Tibial nerve (tissue), 4 donors: ENCODE measurements at places on chromosomes 6 and 20.
A peak's percentile ranks its signal among the peaks of the same experiment; 100 is the strongest.

DNA sequence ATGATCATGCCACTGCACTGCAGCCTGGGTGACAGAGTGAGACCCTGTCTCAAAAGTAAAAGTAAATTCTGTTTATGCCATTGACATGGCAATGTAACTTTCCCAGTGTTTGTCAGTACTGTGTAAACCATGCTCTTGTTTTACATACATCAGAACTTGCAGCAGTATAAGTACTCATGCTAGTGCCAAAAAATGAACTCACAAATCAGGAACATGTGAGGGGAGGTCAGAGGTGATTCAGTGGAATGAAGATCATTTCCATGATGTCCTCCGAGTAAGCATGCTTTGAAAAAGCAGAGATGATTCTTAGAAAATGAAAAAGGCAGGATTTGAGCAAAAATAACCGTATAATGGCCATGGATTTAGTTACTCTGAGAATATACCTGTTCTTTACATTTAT lies 81.9 kb downstream of the ANKS1A start:
- no peak for DNase-seq

GRCh38 chr6:36326356-36326995 lies 10.2 kb downstream of the BNIP5 start:
- DNase-seq, result no peak

DNA sequence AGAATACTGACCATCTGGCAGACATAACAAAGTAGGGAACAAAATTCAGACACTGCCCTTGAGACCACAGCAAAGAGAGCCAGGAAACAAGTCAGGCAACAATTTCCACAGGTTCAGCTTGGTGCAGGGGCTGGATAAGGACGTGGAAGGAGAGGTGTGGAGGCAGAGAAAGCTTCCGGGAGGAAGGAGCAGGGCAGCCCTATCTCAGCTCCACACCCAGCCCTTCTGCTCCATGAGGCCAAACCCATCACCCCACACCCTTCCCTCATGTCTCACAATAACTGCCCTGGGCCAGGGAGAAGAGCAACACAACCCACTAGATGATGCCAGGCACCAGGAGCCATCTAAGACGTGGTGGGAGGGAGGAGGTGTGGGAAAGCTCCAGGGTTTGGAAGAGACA lies 5.8 kb downstream of the SNHG17 start:
- no peak for DNase-seq

GRCh38 chr20:41087777-41088176 lies 49.6 kb upstream of the PLCG1 start:
- no peak for DNase-seq

DNA sequence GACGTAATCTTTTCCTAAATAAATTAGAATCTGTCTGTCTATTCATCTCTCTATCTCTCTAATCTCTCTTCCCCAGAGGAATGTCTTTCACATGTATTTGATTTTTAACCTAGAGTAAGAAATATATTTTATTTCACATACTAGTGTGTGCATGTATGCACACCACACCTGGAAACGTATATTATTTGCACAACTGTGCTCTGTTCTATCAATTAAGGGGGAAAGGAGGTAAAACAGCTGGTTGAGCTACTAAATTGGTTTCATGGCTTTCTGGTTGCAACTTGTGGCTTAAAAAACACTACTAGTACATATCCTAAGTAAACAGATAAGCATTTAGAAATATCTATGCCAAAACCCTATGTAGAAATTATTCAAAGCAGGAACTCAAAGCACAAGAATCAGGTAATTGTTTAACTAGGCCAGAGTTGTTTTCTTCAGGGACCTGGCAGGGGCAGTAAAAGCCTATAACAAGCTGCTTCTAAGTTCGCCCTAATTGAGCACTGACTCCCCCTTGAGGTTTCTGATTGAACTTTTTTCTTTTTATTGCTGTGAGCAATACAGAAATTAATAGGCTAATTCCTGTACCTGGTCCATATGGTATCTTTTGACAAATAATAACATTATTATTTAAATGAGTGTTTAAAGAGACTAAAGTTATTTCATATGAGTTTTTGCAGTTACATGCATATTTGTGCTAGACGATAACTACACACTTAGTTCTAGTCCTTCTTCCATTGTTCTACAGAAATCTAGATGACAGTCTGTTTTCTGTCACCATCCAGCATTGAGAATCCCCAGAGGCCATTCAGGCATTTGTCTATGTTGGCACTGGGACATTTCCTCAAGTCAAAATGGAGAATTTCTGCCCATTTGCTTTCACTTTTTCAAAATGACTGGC lies 88.6 kb downstream of the MCHR2 start:
- no peak for DNase-seq

DNA sequence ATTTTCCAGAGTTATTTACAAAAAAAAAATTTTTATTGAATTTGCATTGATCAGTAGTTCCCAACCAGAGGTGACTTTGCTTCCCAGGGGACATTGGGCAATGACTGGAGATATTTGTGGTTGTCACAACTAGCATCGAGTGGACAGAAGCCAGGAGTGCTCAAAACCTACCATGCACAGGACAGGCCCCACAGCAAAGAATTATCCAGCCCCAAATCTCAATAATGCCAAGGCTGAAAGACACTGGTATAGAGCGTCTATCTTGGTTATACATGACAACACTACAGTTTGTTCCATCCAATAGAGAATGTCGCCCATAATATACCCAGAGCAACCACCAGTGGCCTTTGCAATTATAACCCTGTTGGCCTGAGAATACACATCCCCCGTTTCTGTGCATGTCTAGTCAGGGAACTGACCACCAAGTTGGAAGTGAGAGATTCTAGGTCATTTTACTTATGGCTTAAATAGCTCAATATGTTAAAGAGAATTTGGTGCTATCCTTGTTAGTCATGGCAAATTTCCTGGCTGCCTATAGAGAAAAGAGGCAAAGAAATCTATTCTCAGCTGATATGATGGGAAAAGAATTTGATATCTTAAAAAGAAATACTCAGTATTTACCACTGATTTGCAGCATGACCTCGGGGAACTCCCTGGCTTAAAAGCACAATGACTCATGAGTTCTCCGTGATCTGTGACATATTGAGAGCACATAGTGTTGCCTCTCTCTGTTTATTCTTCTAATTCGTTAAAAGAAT lies 76.0 kb upstream of the ADTRP start:
- no peak for DNase-seq

DNA sequence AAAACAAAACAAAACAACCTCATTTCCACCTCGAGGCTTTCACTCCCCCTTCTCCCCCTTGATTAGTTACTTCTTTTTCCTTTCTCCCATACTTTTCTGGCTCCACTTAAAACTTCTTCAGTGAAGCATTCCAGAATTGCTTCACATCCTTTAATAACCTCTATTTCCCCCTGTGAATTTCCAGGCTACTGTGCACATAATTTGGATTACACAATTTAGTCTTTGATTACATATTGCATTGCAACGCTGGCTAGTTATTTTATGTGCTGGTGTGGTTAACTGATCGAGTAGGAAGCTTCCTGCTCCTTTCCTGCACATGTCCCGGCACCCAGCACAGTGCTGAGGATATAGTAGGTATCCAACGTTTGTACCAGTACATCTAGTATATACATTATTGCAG lies 28.1 kb upstream of the EEF1E1 start:
- no peak for DNase-seq

DNA sequence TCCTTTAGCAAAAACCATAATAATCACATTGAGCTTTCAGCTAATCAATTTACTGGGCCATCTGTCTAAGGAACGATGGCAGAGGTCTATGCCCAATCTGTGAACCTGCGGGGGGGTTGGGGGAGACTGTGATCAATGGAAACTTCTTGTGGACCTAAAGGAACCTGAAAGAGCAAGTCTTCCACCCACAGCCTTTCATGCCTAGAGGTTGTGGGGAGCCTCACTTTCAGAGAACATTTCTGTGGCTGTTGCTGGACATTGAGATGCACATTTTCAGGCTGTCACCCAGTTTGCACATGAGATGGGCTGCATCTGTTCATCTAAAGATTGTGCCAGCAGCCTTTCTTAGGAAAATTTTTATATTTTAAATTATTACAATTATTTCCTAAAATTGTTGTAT lies 310.0 kb upstream of the SPTLC3 start:
- no peak for DNase-seq

DNA sequence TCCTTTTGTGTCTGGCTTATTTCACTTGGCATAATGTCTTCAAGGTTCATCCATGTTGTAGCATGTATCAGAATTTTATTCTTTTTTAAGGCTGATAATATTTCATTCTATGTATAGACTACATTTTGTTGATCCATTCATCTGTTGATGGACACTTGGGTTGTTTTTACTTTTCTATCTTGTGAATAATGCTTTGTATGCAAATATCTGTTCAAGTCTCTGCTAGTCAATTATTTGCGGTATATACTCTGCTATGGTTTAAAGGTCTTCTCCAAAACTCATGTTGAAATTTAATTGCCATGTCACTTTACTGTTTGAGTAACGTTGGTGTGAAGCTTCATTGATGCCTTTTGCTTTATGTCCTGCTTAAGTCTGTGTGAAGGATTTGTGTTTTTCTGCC lies 27.5 kb downstream of the ECI2 start:
- DNase-seq, result no peak

- DNase-seq, result no peak
Observed at GRCh38 chr20:14622796-14623195, 285.4 kb upstream of the FLRT3 start.

GRCh38 chr6:45426251-45426650 lies 48.5 kb upstream of the SUPT3H start:
- no peak for DNase-seq

DNA sequence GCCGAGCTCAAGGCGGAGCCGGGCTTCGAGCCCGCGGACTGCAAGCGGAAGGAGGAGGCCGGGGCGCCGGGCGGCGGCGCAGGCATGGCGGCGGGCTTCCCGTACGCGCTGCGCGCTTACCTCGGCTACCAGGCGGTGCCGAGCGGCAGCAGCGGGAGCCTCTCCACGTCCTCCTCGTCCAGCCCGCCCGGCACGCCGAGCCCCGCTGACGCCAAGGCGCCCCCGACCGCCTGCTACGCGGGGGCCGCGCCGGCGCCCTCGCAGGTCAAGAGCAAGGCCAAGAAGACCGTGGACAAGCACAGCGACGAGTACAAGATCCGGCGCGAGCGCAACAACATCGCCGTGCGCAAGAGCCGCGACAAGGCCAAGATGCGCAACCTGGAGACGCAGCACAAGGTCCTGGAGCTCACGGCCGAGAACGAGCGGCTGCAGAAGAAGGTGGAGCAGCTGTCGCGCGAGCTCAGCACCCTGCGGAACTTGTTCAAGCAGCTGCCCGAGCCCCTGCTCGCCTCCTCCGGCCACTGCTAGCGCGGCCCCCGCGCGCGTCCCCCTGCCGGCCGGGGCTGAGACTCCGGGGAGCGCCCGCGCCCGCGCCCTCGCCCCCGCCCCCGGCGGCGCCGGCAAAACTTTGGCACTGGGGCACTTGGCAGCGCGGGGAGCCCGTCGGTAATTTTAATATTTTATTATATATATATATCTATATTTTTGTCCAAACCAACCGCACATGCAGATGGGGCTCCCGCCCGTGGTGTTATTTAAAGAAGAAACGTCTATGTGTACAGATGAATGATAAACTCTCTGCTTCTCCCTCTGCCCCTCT lies 1.1 kb downstream of the CEBPB start:
- DNase-seq, result no peak

- DNase-seq, result peak; percentile 93
Observed at GRCh38 chr20:24992487-24993205, at the start of gene APMAP. Gene APMAP, minus strand, starts transcription at chr20:24992751. Its CDS starts 63 bp downstream, at chr20:24992688.

DNA sequence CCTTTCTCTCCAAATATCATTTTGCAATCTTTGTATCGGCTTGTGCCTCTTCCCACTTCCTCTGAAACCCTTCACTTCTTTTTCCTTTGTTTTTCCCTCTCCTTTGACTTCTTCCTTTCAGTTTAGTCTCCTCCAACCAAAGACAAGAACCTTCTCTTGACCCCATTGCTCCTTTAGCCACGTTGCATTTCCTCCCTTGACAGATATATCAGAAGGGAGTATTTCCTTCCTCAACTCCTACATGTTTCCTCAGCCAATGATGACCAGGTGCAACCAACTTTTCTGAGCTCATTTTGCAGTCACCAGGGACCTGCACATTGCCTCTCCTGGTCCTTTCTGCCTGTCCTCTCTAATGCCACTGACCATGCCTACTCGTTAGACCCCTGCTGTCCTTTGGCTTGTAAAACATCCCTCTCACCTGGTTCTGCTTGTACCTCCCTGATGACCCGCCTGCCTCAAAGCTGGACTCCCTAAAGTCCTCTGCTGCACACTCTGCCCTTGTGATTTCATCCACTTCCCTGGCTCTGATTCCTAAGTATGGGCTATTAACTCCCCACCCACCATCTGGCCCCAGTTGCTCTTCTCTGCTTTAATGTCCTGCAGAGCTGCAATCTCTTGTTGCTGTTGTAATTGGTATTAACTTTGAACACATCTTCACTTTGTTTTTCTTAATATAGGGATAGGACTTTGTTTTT lies 27.4 kb downstream of the SLC22A16 start:
- DNase-seq, result no peak

- no peak for DNase-seq
Observed at GRCh38 chr6:9398767-9399373, 963.5 kb upstream of the SLC35B3 start.

DNA sequence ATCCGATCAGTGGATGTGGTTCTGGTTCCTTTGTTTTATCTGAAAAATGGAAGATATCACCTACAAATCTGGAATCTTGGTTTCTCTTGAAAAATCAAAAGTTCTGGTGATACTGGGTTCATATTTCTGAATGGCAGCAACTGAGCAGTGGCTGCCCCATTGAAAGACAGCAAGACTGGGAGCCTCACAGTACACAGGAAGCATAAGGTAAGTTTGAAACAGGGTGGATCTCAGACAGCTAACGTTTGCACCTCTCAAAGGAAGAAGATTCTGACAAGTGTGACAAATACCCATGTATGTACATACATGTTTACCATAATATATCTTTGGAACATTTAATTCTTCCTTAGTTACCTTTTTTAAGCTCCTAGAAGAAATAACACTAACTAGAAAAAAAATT lies at the start of gene SAMD3:
Gene SAMD3, minus strand, starts transcription at position 177 of the 400 bp plus-strand sequence. CDS start 7,678 bp downstream, outside the sequence.
- no peak for DNase-seq

GRCh38 chr20:59015411-59015810 lies 3.8 kb upstream of the TUBB1 start:
- DNase-seq, result no peak

DNA sequence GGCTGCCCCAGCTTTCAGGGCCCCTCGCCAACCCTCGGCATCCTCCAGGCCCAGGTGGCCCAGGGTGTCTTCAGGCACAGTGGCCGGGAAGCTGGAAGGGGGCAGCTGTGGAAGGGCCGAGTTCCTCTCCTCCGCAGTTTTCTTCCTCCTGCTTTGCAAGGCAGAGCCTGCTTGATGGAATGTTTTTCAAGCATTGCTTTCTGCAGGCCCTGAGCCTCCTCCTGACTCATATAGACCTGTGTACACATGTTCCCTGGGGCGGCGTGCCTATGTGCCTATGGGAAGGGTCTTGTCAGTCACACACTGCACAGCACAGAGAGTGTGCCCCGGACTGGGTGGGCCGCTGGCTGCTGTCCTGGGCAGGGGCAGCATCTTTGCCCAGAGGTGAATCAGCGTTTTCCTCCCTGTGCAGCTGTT lies 107.5 kb downstream of the ERMARD start:
- no peak for DNase-seq

DNA sequence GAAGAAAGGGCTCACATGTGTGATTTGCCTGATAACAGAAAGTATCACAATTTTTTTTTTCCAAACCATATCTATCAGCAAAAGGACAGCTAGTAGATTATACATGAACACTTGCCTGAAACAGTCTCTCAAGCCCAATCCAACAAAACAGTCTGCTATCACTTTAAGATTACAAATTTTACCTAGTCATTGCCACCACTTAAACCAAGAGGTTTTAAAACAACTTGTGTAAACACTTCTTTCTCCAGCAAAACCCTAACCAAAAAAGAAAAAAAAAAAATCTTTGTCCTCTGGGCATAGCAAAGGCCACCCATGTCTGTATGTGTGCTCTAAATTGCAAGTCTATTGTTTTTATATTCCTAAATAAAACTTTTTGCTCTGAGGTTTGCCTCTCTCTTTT lies 1568.4 kb downstream of the GRIK2 start:
- no peak for DNase-seq

- no peak for DNase-seq
Observed at GRCh38 chr6:25278261-25278913, 787 bp upstream of the CARMIL1 start.
